ENCODE measurements at places on chromosomes 4 and X. TPM values are rescaled to one million over a fixed set of nuclear protein-coding genes. Genes with fewer than 3 reads are reported as not detected.

GRCh38 chrX:131607792-131608369 lies 64.0 kb downstream of the OR13H1 start:
- no peak for DNase-seq

DNA sequence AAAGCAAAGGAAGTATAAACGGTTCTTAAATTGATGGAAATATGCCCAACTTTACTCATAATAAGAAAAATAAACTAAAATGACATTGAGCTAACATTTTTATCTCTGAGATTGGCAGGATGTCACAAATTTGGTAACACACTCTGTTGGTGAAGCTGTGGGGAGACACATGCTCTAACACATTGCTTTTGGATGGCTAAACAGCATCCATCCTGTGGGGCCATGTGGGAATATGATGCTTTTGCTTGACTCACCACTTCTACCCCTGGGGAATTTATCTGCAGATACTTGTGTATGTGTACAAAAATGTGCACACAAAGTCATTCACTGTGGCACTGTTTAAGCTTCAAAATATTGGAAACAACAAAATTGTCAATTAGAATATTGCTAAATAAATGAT lies 100.2 kb downstream of the ANAPC4 start:
- DNase-seq = no peak

DNA sequence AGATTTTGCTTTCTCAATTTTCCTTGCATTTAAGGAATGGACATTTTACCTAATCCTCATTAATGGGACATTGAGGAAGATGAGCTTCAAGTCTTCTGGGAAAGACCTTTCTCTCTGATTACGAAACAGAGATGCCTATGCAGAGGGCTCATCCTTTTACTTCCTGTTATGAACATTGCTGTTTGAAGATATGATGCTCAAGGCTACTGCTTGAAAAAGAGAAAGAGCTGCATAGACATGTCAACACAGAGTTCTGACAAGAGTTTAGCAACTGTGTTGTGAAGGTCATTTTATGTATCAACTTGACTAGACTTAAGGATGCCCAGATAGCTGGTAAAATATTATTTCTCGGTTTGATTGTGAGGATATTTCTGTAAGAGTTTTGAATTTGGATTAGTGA lies 13.8 kb upstream of the GNPDA2 start:
- no peak for DNase-seq

- no peak for DNase-seq
Observed at GRCh38 chrX:27309406-27309805, 153.7 kb downstream of the PPP4R3C start.

DNA sequence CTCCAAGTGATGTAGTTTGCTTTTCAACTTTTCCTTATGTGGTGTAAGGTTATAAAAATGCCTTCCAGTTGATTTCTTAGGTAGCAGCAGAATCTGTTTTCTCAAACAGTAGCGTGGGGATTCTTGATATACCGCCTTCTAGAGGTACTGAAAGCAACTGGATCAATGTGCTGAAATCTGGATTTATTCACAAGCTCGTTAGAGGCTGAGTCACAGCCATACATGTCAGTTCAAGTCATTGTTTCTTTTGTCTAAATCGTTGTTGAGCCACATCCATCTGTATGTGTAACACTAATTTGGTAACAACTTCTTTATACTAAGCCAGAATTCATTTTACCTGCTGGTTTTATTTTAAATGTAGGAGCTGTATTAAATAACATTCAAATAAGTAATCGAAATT lies 200.0 kb upstream of the MAD2L1 start:
- DNase-seq = no peak

GRCh38 chrX:57741107-57741506 lies 61.0 kb upstream of the NLRP2B start:
- no peak for DNase-seq

DNA sequence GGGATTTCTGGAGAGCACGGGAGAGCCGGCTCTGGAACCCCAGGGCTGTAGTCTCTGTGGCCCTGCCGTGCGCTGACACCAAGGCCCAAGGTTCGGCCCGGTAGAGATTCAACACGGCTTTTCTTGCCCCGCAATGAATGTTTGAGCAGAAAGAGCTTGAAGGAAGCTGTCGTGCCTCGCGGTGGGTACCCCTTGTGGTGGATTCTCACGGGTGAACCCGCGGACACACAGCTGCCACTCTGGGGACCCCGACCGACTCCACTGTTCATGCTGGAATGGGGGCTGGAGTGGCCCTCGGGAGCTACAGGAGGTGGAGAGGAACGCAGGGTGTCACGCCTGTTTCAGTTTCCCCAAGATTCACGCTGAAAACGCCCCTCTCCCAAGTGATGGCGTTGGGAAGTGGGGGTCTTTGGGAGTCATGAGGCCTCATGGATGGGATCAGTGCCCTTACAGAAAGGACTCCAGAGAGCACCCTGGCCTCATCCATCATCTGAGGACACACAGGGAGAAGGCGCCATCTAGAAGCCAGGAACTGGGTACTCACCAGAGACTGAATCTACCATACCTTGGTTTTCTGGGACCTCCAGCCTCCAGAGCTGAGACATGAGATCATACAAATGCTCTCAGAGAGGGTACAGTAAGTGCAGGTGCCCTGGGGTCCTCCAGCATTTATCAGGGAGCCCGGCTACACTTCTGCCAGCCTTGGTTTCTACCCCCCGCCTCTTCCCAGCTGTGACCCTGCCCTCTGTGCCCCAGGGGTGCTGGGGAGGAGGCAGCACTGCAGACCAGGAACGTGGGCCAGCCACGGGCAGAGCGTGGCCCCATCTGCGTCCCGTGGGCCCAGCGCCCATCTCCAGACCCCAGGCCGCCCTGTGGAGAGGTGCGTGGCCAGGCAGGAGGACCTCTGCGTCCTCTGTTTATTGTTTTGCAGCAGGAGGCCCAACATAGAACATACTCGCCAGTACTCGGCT lies 6.4 kb downstream of the SLC25A6 start:
- no peak for DNase-seq

DNA sequence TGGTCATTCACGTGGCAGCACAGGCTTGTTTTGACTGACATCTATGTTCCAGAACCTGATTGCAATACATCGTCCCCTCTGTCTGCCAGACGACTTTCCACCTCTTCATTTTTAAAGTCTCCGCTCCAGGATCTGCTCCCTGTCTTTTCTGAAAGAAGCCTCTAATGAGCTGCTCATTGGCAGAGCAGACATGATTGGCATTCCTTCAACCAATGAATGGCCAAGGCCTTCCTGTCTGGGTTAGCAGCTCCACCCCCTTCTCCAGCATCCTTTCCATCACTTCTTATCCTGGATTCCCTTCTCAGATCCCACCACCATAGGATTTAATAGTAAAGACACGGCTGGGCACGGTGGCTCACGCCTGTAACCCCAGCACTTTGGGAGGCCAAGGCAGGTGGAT lies 202.7 kb upstream of the KLF3 start:
- no peak for DNase-seq

SHROOM3 gene
- polyA plus RNA-seq = 46.1 TPM

Data from BJ (cell line).